Brain (organoid and tissue), 16 donors: ENCODE measurements at places on chromosomes 7 and 10. TPM values are rescaled to one million over a fixed set of nuclear protein-coding genes. Genes with fewer than 3 reads are reported as not detected.

- DNase-seq = no peak
These were observed 176.1 kb upstream of the TNS3 start for GRCh38 chr7:47757921-47758411.

- DNase-seq = no peak
These were observed 1.8 kb downstream of the STMP1 start for GRCh38 chr7:135664046-135664589.

Gene MMP21
- polyA plus RNA-seq = not detected

Gene ANKIB1
- 16.4 TPM for polyA plus RNA-seq
